Omental fat pad (tissue), 4 donors: ENCODE measurements at places on chromosomes 2 and 18.

GRCh38 chr2:201831469-201831868 is 25.1 kb downstream of the CDK15 start:
- DNase-seq = no peak

DNA sequence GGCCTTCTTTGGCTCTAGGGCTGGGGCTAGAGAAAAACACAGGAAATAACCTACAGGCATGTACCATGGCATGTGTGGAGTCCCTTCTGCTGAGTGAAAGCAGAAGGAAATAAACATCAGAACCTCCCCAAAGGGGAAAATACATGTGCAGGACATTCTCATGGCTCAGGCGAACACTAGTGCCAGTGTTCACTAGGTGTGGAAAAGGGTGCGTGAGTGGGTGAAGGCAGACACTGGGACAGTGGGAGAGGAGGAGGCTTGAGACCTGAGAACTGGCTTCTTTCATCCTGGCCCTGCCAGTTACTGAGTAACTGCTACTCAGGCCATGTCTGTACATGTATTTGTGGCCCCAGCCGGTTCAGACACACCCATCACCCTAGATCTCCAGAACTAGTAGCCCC is 268.2 kb downstream of the PRKCE start:
- no peak for DNase-seq

- DNase-seq = no peak
Observed at GRCh38 chr2:5540856-5541255, 151.3 kb upstream of the SOX11 start.

GRCh38 chr2:30326497-30326896 is 95.2 kb downstream of the LBH start:
- DNase-seq = no peak

DNA sequence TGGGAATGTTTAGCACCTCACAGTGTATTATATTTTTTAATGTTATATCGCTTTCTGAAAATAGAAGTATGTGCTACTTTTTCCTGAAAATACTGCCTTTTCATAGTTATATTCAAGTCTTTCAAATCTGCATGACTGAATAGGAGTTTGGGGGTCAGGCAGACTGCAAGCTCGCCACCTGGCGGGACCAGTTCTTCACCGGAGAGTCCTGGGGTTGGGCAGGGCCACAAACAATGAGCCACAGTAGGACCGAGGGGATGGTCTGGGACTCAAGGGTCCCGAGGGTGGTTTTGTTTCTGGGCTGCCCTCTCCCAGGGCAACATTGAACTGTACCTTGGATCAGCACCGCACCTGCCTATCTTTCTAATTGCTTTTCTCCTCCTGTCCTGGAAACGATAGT is 70.6 kb downstream of the VWA3B start:
- DNase-seq = no peak

- no peak for DNase-seq
Observed at GRCh38 chr18:47120428-47120827, 29.9 kb downstream of the HDHD2 start.

- no peak for DNase-seq
Observed at GRCh38 chr2:20067992-20068584, 16.7 kb upstream of the LAPTM4A start.

DNA sequence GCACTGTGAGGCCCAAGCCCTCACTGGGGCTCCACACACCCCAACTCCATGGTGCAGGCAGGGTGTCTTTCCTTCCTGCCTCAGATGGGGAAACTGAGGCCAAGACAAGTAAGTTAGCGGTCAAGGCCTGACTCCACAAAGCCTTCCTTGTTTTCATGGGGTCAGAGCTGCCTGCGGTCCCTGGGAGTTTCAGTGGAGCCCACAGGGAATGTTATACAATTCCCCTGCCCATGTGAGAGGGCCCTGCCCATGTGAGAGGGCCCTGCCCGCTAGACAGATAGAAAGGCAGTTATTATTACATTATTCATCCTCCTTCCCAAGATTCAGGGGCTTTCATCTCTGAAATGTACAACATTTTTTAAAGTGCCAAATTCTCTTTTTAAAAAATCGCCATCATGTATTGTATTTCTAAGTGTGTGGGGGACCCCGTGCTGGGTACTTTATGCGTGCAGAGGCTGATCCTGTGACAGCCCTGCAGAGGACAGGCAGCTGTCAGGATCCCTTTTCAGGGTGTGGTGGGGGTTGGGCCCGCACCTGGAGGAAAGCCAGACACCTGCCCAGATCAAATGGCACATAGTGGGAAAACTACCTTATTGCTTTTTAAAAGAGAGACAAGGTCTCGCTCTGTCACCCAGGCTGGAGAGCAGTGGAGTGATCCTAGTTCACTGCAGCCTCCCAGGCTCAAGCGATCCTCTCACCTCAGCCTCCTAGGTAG is 23.4 kb downstream of the FBLN7 start:
- no peak for DNase-seq

DNA sequence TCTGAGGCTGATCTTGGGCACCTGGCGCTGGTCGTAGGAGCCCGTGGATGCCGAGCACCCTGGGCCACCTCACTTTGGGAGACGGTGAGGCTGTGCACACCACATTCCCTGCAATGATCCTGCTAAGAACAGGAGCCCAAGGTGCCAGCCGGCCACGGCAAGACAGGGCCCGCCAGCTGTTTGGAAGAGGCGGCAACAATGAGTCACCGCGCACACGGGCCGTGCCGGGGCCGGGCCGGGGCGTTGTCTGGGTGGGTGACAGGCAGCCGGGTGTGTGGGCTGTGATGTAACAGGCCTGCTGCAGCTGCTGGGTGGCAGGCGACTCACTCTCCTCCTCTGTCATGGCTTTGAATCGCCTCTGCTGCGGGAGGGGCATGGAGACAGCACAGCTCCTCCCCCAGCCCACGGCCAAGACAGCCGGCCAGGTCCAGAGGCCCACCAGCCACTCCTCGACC is 49.7 kb upstream of the ODC1 start:
- no peak for DNase-seq

GRCh38 chr2:64492272-64492671 is 31.9 kb upstream of the AFTPH start:
- no peak for DNase-seq

DNA sequence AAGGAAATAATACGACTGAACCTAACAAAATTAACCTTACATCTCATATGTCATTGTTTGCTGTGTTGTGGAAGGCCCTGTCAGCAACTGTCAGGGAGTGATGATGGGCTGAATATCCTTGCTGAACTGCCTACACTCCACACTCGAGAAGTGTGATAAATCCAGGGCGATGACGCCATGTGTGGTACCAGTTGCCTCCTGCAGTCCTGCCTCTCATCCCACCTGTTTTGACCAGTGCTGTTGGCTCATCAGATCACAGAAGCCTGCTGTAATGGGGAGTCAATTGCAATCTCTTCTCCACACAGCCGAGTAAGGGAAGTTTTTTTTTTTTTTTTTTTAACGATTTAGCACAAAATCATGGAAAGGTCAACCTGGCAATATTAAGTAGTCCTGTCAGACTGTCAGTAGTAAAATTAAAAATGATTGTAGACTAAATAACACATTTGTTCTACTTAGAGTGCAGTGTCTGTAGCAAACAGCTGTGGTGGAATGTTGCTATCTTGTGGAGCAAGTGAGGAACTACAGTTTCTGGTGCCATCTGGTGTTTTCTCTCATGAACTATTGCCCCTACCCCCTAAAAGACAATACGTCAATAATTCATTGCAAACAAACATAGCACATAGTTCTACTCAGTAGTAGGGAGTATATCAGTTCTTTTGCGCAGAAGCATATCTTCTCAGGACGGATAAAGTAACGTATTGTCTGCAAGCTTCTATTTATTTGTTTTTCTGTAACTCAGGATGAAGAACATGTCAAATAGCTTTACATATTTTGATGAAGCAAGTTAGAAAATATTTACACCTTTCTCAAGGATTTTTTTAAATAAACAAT is 347.6 kb downstream of the CTNNA2 start:
- DNase-seq = no peak
